Effector memory CD4-positive, alpha-beta T cell (primary cell): ENCODE measurements at places on chromosomes 12 and 14.

- no peak for DNase-seq
These were observed 482.5 kb downstream of the GLT1D1 start for GRCh38 chr12:129335773-129336172.

DNA sequence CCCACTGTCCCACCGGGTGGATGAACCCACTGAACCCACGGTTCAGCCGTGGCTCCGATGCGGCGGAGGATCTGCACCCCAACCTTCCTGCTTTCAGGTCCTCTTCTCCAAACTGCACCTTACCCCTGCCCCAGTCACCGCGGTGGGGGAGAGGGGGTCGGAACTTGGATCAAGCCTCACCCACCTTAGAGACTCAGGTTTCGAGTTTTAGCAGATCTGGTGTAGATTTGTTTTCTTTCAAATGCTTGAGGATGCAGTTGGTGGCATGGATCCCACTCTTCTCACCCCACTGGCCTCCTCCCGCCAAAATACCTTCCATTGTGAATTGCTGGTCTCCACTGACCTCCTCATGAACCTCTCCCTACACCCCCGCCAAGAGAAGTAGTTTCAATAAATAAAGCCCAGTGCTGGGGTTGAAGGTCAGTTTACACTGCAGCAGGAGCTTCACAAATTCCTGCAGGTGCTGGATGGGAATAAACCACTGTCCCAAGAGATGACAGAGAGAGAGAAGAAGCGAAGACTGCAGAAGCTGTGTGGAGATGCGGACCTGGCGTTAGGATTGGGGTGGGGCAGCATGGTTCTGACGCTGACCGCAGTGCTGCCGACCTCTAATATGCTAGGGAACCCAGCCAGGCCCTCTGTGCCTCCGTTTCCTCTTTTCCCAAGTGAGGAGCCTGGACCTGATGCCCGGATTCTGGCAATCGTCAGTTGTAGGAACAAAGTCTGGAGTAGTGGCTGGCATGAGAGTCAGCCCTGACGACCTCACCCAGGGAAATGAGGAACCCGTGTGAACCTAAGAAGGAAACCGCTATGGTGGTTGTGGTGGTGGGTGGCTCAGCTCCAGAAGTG, 7.4 kb downstream of the TTC6 start:
- DNase-seq, result no peak

DNA sequence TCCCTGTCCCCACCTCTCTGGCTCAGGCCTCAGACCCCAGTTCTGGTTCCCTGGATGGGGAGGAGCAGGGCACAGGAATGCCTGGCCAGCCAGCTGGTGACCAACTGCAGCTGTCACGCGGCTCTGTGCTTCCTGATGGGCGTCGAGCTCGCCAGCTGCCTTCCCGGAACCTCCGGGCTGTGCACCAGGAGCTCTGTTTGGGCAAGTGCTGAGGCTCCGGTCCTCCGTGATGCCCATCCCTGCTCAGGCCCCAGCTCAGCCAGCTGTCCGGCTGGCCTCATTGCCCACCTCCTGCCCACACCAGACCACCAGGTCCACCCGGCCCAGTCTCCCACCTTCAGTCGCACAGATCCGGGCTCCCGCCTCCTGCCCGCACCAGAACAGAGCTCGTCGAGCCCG, 4.8 kb downstream of the IFFO1 start:
- no peak for DNase-seq

- DNase-seq, result no peak
These were observed 19.3 kb downstream of the BRF1 start for GRCh38 chr14:105281371-105282097.

GRCh38 chr14:70697701-70698100, 56.0 kb downstream of the TTC9 start:
- no peak for DNase-seq

DNA sequence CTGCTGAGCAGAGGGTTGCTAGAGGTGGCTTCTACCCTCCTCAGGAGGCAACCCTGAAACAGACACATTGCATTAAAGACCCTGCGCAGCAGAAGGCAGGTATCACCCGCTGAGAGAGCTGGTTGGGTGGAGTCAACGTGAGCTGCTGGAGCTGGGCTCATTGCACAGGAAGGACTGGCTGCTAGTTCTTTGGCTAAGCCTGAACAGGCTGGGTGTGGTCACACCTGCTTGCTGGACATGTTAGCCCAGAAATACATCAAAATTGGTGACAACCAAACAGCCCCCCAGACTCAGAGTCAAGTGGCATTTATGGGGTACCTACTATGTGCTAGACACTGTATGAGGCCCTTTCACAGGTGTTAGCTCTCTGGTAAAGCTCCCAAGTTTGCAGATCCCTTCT, 33.8 kb upstream of the IRF2BPL start:
- no peak for DNase-seq

DNA sequence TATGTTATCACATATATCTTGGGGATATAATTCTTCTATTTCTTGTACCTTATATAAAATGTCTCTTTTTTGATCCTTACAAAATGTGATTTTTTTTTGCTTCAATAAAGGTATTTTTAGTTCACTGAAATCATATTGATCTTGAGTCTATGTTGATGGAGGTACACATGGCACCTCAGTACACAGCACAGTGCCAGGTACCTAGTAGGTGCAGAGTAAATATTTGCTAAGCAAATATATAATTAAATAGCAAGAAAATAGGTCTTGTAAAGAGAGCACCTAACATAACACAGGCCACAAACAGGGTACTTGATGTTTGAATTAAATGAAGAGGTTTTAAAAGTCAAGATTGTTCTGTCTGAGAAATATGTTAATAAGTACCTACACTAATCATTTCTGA, 69.7 kb downstream of the CIT start:
- no peak for DNase-seq

GRCh38 chr14:103613517-103613916, 15.5 kb upstream of the KLC1 start:
- no peak for DNase-seq

DNA sequence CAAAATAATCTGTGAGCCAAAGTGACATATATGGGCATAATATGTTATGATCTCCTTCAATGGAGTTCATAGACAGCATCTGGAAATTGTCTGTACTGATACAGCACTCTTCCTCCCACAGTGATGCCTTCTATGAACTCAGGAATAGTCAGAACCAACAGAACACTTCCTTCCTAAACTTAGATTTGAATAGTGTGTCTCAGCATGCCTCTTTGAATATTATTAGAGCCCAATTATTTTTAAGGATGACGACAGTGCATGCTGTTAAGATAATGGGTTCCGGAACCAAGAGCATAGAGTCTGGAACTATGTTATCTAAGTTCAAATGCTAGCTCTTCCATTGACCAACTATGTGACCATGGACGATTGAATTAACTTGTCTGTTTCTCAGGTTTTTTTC, 386.6 kb upstream of the PRICKLE1 start:
- DNase-seq, result no peak

GRCh38 chr14:63273717-63274655, 44.7 kb downstream of the GPHB5 start:
- no peak for DNase-seq
